ENCODE measurements at places on chromosomes 2 and 18.

DNA sequence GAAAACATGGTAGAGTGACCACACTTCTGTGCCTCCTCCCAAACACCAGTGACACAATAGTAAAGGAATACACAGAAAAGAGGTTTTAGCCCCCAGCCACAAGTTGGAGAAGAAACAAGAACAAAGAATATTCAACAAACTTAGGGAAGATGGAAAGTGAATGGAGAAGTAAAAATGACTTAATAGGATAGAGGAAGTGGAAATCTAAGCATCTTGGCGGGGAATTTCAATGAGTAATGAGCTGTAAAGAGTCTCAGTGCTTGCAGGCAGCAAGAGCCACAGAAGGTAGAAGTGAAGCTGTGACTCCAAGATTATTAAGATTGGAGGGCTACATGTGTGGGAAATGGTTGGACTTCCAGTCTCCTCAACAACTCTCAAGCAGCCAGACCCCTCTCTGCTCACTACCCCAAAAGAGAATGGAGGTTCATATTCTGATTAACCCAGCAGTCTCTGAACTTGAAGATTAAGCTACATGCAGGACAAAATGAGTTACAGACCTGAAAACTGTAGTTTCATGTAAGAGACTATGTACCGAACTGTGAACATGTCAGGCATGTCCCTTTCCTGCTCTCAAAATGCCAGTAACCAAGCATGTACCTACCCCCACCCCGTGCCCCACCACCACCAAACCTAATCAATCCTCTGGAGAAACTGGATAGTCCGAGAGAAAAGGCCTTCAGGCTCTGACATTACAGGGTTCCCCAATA lies 16.9 kb upstream of the HNRNPLL start:
- DNase-seq = peak; percentile 41

GRCh38 chr18:14769381-14769780 lies 21.4 kb downstream of the ANKRD30B start:
- DNase-seq = no peak

DNA sequence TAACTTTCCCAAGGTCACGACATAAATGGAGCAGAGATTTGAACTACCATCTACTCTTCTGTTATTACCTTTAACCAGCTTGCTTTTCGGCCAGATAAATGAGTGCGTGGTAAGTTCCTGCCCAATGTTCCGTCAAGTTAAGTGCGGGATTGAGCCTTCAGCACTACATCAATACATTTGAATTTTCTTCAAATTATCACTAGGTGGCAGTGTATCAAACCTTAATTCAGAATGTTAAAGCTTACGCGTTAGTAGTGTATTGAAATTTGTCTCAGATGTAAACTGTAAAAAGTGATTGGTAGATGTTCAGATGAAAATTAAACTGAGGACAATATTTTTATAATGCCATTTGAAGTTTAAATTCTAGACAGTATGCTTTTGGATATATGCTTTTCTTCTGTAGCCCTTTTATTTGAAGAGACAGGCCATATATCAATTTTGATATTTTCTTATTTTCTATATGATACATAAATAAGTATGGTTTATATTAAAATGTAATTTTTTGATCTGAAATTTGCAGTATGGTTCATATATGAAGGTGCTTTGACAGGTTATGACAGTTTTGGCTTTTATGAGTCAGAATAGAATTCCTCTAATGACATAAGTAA lies 681.3 kb downstream of the ADCYAP1 start:
- DNase-seq = peak; percentile 13

- no peak for DNase-seq
Observed at GRCh38 chr2:58436872-58437271, 195.7 kb upstream of the FANCL start.

- peak; percentile 90 for DNase-seq
Observed at GRCh38 chr18:59268721-59269562, 4.3 kb downstream of the RAX start.

DNA sequence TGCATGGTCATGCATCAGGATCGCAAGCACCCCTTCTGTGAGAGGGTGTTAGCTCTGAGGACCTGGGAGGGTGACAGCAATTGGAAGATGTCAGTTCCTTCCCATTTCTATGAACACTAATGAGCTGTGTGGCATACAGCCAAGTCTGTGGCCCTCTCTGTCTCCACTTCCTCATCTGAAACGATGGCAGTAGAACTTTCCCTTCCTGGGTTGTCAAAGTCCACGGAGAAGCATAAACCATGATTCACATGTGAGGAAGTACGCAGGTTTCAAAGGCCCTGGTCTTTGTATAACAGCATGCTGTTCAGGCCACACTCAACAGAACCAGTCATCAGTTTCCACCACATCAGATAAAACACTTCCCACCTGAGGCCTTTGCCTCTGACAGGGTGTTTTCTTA lies 167.4 kb upstream of the RAB6C start:
- peak; percentile 45 for DNase-seq

DNA sequence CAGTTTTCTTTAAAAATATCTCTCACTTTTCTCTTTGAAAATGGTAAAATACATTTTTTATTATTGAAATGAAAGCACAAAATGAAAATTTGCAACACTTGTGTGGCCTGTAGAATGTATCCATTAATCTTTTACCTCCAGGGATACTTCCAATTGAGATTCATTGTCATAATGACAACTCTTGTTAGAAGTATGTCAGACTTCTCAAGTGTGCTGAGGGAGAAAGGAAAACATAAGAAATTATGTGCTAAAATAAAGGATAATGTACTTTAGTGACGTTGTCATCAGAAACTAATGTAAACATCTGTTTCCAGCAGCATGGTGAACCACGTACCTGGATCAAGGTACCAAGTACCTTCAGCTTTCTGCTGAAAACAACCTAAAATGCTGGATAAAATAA lies 195.8 kb upstream of the STON1 start:
- no peak for DNase-seq

DNA sequence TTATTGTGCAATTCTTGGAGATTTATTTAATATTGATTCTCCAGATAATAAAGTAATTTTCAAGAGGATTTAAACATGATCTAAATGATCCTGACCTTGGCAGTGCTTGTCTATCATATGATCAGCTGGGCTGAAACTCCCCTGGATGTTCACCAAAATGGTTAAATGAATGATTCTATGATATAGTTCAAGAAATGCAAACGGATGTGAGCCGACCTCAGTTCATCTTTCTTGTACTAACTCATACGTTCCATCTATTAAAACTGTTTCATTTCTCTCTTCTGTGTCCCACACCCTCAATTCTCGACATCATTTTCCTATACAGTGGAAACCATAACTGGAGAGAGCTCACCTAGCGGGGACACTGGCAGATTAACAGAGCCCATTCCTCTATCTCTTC lies 281.7 kb upstream of the CCDC68 start:
- DNase-seq = no peak

DNA sequence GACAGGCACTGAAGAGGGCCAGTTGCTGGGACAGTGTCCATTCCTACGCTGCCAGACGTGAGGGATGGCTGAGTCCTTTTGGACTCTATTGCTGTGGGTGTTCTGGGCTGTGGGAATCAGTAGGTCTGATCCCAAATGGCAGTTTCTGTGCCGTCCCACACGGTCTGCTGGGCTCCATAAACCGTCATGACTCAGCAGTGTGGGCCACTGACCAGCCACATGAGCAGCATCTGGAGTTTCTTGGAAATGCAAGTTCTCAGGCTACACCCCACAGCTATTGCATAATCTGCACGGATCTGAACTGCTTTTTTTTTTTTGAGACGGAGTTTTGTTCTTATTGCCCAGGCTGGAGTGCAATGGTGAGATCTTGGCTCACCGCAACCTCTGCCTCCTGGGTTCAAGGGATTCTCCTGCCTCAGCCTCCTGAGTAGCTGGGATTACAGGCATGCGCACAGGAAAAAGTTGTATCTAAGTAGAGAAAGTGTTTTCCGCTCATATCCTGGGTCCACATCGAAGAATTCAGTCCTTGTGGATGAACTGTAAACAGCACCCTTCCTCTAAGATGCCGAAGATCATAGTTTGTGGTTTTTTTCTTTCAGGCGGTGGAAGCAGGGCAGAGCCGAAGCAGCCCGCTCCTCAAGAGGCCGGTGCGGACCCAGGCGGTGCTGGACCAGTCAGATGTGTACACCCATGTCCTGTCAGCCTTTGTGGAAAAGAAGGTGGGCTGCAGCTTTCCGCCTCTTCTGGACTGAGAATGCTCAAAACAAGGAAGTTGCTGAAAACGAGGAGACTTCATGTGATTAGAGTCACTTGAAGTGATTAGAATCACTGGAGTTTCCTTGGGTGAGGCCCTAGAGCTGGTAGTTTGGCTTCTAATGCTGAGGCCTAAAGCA lies 25.5 kb downstream of the RMC1 start:
- no peak for DNase-seq

- DNase-seq = no peak
Observed at GRCh38 chr2:27134781-27135477, 493 bp upstream of the PREB start.

- no peak for DNase-seq
Observed at GRCh38 chr2:105784589-105784988, 39.9 kb downstream of the NCK2 start.

GRCh38 chr2:118810766-118811165 lies 36.7 kb downstream of the EN1 start:
- no peak for DNase-seq

- no peak for DNase-seq
Observed at GRCh38 chr2:226683944-226684562, 115.6 kb downstream of the IRS1 start.

- peak; percentile 7 for DNase-seq
Observed at GRCh38 chr2:75870651-75871137, 160.0 kb upstream of the GCFC2 start.

DNA sequence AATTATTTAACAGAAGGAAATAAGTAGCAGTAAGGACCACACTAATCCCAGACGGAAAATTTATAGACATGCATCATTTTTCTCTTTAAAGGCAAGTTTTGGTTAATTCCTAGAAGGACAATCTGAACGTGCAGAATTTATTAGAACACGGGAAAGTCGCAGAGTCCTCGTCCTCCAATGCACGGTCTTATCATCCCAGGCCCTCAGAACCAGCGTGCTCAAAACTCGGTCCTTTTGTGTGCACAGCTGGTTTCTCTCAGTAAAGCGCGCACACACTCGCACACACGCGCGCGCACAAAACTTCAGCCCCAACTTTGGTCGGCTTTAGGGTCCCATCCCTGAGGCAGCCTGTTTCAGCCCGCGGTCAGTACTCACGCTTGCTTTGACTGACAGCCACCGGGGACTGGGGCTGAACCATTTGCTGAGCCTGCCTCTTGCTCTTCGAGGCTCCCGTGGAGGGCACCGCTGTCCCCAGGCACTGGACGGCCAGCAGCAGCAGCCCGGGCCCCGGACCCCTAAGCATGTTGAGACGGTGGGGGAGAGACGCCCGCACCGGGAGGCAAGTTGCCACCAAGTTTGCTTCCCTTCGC lies 493 bp downstream of the FN1 start:
- peak; percentile 48 for DNase-seq

DNA sequence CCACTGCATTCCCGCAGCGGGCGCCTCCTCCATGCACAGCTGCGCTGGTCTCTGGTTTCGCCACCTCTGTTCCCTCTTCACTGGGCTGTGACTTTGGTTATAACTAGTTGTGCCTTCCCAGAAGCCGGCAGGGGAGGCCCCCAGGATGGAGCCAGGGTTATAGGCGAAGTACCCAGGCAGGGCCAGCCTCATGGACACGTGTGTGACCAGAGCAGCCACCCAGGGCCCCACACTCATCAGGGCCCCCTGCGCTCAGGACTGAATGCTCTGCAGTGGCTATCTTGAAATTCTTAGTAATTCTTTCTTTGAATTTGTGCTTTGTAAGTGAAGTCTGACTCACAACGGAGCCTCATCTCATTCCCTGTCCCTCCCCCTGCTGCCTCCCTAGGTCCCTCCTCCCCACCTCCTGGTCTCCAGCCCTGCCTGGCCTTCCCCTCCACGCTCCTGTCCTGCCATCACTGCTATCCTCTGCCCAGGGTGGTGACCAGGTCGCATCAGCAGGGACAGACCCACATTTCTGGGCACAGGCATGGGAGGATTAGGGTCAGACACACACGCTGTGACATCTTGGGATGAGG lies 38.1 kb upstream of the LBH start:
- DNase-seq = no peak

- DNase-seq = no peak
Observed at GRCh38 chr18:48419277-48420022, 10.3 kb upstream of the ZBTB7C start.

- no peak for DNase-seq
Observed at GRCh38 chr2:131122496-131122895, 17.4 kb downstream of the PLEKHB2 start.

Data from GM20000 (cell line).